ENCODE measurements at places on chromosomes 4 and X.
A peak's percentile ranks its signal among the peaks of the same experiment; 100 is the strongest.

DNA sequence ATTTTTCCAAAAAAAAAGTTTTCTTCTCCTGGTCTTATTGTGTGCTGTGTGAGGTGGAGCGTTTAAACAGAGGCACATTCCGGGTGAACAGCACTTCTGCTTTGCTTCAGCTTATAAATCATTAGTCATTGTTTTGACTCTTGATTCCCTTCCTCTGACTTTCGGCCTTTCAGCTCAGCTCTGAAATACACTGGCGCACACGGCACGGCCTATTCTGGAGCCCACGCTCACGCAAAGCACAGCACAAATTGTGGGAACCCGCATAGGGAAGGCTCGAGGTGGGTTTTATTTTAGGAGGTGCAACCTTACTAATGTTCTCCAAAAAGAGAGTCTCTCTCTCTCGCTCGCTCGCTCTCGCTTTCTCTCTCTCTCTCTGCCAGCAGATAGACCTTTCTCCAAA lies 4.0 kb downstream of the POU3F4 start:
- DNase-seq = no peak

- peak; percentile 67 for DNase-seq
These were observed 61.2 kb downstream of the STARD8 start for GRCh38 chrX:68708503-68709290.

DNA sequence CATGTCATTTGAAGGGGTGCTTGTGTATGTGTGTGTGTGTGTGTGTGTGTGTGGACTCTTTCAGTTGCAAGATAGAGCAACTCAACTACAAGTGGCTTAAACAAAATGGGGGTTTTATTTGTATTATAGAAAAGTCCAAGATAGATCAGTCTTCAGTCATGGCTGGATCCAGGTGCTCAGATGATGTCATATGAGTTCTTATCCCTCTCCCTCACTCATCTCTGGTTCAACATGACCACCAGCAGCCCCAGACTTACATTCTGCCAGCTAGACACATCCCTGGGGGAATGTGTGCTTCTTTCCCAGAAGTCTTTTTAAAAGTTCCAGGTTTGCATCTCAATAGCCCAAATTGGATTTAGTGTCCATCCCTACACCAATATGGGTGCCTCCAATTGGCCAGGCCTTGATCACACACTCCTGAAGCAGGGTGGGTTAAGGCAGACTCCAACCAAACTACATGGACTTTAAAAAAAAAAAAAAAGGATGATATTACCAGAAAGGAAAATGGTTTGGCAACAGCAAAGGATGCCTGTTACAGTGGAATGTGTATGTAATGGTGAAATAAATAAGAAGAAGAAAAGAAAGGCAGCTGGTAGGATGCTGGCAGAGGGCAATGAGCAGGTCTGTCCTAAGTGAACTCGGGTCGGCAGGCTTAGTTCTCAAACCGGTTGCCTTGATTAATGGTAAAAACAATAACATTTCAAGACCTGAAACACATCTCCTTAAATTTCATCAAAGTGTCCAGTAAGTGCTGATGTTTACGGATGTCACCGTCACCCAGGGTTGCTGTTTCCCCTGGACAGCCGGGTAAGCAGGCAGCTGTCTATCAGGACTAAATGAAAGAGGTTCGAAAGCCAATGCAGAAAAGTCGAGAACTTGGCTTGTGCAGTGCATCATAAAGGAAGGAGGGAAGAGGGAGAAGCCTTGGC lies 107.7 kb downstream of the SMIM20 start:
- DNase-seq = peak; percentile 20

DNA sequence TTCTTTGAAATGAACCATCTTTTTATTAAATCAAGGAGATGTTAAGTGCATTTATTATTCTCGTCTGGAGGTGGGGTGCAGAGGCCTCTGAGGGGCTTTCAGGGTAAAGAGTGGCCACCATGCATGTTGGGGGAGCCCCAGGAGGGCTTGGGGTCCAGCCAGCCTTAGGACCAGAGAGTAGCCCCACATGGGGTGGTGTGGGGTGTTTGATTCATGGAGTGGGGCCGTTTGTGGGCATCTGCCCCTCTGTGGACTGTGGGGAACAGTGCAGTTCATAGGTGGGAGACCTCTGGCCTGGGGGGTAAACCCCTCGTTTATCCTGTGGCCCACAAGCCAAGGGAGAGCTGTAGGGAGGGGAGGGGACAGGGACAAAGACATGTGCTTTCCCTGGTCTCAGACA lies 26.9 kb downstream of the HTRA3 start:
- no peak for DNase-seq

- DNase-seq = no peak
These were observed 379.5 kb downstream of the ZIC3 start for GRCh38 chrX:137945470-137945869.

GRCh38 chr4:68535974-68536373 lies 40.1 kb downstream of the UGT2B17 start:
- DNase-seq = no peak

DNA sequence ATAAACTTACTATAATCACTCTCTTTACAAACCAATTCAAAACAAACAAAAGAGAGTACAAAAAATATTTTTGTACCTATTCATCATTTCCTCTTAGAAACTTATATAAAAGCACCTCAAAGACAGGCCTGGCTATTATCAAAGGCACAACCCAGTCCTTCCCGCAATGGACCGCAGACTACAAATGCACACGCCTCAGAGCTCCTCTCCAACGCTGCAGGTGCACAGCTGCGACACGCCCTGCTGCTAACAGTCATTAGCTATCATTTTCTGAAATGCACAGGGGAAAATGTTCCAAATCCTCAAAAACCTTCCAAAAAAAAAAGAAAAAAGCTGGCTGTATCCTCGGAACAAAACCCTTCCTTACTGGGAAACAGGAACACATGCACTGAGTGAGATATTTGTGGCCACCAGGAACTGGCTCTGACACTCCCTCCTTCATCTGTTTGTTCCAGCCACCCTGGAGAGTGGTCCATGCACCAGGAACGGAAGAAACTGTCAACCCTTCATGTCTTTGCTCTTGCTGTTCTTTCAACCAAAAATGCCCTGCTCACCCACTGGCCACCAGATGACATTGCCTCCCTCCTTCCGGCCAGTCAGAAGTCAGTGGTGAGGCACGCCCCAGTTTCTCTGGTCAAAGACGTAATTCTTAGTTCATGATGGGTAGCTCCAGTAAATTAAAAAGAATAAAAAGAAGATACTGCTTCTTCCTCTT lies 16.7 kb downstream of the IRF2 start:
- DNase-seq = no peak

- DNase-seq = peak; percentile 34
These were observed 19.4 kb downstream of the TRMT44 start for GRCh38 chr4:8459867-8460445.

DNA sequence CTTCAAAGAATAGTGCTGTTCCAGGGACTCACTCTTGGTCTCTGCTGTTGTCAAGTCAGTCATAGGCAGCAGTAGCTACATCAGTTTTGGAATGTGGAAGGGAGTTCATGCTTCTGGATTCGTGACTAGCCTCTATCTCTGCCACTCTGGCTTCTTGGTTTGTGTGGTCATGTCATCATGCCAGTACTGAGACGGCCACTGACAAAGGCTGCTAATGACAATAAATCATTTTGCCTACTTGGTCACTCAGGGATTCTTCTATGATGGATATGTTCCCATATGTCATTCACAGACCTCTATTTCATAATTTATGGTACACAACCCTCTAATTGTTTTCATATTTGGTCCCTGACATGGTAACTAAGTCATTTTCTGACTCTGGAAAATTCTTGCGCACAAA lies 450.8 kb upstream of the BOD1L1 start:
- peak; percentile 8 for DNase-seq

- DNase-seq = peak; percentile 21
These were observed 63.0 kb downstream of the ZNF732 start for GRCh38 chr4:242121-242848.

DNA sequence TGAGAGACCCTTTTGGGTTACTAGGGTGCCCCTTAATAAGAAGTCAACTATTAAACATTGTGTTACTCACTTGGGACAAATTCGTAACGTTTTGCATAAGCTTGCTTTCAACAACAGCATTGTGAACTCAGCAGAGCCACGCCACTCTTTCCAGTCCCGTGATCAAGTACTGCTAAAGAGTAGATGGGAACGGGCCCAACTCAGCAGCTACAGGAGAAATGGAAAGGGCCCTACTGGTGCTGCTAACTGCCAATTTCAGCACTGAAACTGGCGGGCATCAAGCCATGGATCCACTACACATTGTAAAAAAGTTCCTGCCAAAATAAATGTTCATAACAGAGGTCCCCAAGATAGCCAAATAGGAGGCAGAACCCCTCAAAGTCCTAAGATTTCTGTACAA lies 19.0 kb upstream of the DHX15 start:
- DNase-seq = no peak

DNA sequence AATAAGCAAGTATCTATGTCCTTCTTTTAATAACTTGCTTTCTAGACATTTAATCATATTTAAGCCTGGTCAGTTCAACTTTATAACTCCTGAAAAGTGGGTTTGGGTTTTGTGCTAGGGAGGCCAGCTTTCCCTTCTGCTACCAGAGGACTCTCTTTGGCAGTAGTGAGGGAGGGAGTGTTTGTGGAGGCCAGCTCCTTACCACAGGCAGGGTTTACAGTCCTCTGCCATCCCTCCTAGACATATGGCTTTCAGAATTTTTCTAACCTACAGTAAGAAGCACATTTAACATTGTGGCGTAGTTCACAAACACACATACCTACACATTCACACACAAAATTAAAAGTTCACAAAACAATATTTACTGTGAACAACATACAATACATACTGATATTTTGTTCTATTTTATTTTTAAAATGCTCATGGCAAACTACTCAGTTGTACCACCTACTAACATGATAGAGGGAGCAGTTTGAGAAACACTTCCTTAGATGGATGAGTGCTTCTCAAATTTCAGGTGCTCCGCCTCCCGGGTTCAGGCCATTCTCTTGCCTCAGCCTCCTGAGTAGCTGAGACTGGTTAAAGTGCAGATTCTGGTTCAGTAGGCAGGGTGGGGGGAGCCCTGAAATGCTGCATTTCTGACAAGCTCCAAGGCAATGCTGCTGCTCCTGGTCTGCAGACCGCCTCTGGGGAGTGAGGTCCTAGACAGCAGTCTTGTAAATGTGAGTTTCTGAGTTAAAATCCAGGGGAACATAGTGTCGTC lies 86.7 kb downstream of the PTTG2 start:
- DNase-seq = no peak

DNA sequence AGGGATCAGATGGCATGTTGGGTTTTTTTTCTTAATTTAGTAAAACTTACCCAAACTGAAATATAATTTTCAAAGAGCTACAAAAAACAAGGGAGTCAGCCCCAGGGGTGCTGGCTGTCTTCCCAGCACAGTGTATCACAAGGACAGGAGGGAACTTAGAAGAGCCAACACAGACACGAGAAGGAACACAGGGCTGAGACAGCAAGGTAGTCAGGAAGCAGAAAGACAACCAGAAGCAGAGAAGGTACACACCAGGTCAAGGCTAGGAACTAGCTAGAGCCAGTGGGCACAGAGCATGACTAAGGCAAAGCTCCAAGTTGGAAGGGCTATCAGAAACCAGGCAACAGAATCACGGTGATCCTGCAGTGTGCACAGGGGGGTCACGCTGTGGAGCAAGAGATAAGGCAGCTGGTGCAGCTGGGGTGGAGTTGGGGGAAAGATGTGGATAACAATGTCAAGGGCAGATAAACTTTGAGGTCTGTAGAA lies 168.7 kb downstream of the NR3C2 start:
- no peak for DNase-seq
